Type B pancreatic cell (in vitro differentiated cells): ENCODE measurements at places on chromosomes 5 and 9. TPM values are rescaled to one million over a fixed set of nuclear protein-coding genes. Genes with fewer than 3 reads are reported as not detected.

KCNMB1 gene
- total RNA-seq: 0.12 and 0.34 TPM in 2 replicates

ZMAT2 gene
- total RNA-seq: 57.4 and 59.0 TPM in 2 replicates

PALM2AKAP2 gene
- 4.2 and 24.4 TPM in 2 replicates for total RNA-seq

RBM27 gene
- total RNA-seq: 17.8 and 19.8 TPM in 2 replicates

INSL4 gene
- 0.29 TPM in 1 of 2 replicates, not detected in the other for total RNA-seq

SELENOP gene
- total RNA-seq: 65.5 and 96.2 TPM in 2 replicates

SLC34A3 gene
- total RNA-seq: 0.41 and 0.81 TPM in 2 replicates

STKLD1 gene
- 1.00 and 3.9 TPM in 2 replicates for total RNA-seq

GRIN3A gene
- total RNA-seq: 2.6 and 5.3 TPM in 2 replicates

ARL14EPL gene
- total RNA-seq: not detected in 2 replicates

TMEFF1 gene
- 9.5 and 30.5 TPM in 2 replicates for total RNA-seq

ANAPC2 gene
- 63.5 and 65.0 TPM in 2 replicates for total RNA-seq

C9 gene
- total RNA-seq: not detected in 2 replicates

DDX46 gene
- 46.0 and 66.3 TPM in 2 replicates for total RNA-seq

ERAP2 gene
- total RNA-seq: 0.86 and 1.5 TPM in 2 replicates

SPATA31C1 gene
- 0.07 TPM in 1 of 2 replicates, not detected in the other for total RNA-seq
